ENCODE measurements at places on chromosomes 6 and 20. TPM values are rescaled to one million over a fixed set of nuclear protein-coding genes. Genes with fewer than 3 reads are reported as not detected.

DNA sequence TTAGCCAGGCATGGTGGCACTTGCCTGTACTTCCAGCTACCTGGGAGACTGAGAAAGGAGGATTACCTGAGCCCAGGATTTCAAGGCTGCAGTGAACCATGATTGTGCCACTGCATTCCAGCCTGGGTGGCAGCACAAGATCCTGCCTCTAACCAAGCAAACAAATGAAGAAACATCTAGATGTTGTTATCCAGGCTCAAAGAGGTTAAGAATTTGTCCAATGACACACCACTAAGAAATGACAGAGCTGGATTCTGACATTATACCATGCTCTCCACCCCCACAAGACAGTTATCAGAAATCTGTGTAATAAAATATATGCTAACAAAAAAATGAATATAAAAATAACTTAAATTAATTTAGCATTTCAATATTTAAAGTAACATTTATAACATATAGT lies 925.5 kb upstream of the SLC35B3 start:
- H3K4me3 ChIP-seq: no peak overlapping the region
- H3K27me3 ChIP-seq: no peaks in the 10 kb centered on the region
- no peak overlapping the region for H3K27ac ChIP-seq
- DNase-seq: no peak
- no peaks in the 10 kb centered on the region for H3K4me1 ChIP-seq

Gene RAB44
- total RNA-seq: 0.11 TPM

Gene DDAH2
- 62.2 TPM for total RNA-seq

Gene BMP6
- 1.2 TPM for total RNA-seq

- H3K4me3 ChIP-seq: no peak overlapping the region
- peaks cover 84% of the 10 kb centered on the region for H3K36me3 ChIP-seq
- no peak overlapping the region for H3K27ac ChIP-seq
- DNase-seq: no peak
- H3K27me3 ChIP-seq: no peaks in the 10 kb centered on the region
Measured at GRCh38 chr6:161115468-161115867, 123.9 kb downstream of the MAP3K4 start.

Gene LY6G6F
- total RNA-seq: not detected

DNA sequence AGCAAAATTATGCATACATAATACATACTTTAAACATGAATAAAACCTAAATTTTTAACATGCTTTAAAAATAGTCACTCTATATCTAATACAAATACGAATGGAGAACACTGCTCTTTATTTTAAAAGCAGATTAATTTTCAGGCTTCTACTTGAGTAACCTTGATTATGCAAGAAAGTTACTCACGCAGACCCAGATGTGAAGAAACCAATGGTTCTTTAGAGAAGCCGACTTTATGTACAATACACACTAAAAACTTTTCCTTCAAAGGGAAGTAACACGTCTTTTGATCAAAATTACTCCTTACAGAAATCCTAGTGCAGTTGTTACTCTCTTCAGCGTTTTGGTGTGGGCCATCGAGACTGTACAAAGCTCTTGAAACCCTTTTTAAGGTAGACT lies 136.9 kb upstream of the SLC22A16 start:
- no peak for DNase-seq
- peaks cover 42% of the 10 kb centered on the region for H3K4me1 ChIP-seq
- peak overlapping the region; percentile 39 for H3K27ac ChIP-seq

Gene TLDC2
- 0.17 TPM for total RNA-seq

Gene EYA4
- 0.32 TPM for total RNA-seq

DNA sequence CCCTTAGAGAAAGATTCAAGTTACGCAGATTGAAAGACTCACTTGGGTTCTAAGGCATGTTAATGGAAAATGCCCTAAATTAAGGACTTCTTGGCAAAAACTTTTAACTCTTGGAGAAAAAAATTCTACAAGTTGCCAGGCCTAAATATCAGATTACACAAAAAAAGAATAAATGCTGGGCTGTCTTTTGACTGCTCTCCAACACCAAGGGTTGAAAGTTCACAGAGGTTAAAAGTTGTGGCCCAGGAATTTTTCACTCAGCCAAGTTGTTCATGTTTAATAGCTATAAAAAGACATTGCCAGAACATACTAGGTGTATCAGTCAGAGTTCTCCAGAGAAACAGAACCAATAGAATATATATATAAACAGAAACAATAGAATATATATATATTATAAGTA lies 268.4 kb upstream of the PRND start:
- H3K36me3 ChIP-seq: peaks cover 9% of the 10 kb centered on the region
- no peak overlapping the region for H3K4me3 ChIP-seq
- H3K27me3 ChIP-seq: no peaks in the 10 kb centered on the region
- peaks cover 21% of the 10 kb centered on the region for H3K4me1 ChIP-seq
- DNase-seq: no peak

DNA sequence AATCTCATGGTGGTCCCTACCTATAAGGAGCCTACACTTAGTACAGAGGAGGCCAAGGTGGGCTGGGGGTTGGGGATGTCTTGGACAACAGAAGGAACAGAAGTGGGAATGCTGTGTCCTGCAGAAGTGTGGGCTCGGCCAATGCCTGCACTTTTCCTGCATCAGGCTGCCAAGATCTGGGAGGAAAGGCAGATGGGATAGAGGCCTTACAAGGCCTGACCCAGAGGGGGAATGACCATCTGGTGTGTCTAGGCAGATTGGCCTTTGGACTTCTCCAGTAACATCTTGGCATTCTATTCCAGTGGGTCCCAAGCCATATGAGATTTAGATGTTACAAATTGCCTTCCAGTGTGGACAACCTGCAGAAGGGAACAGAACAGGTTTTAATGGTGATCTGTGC lies 124.7 kb upstream of the GPR6 start:
- H3K27ac ChIP-seq: no peak overlapping the region
- no peaks in the 10 kb centered on the region for H3K27me3 ChIP-seq
- H3K36me3 ChIP-seq: peaks cover 6% of the 10 kb centered on the region
- no peak for DNase-seq
- peaks cover 9% of the 10 kb centered on the region for H3K4me1 ChIP-seq

Gene SYCP2
- 0.69 TPM for total RNA-seq

GRCh38 chr20:2680046-2680445 lies 12.5 kb upstream of the EBF4 start:
- H3K4me1 ChIP-seq: no peaks in the 10 kb centered on the region
- no peak for DNase-seq
- no peaks in the 10 kb centered on the region for H3K36me3 ChIP-seq

DNA sequence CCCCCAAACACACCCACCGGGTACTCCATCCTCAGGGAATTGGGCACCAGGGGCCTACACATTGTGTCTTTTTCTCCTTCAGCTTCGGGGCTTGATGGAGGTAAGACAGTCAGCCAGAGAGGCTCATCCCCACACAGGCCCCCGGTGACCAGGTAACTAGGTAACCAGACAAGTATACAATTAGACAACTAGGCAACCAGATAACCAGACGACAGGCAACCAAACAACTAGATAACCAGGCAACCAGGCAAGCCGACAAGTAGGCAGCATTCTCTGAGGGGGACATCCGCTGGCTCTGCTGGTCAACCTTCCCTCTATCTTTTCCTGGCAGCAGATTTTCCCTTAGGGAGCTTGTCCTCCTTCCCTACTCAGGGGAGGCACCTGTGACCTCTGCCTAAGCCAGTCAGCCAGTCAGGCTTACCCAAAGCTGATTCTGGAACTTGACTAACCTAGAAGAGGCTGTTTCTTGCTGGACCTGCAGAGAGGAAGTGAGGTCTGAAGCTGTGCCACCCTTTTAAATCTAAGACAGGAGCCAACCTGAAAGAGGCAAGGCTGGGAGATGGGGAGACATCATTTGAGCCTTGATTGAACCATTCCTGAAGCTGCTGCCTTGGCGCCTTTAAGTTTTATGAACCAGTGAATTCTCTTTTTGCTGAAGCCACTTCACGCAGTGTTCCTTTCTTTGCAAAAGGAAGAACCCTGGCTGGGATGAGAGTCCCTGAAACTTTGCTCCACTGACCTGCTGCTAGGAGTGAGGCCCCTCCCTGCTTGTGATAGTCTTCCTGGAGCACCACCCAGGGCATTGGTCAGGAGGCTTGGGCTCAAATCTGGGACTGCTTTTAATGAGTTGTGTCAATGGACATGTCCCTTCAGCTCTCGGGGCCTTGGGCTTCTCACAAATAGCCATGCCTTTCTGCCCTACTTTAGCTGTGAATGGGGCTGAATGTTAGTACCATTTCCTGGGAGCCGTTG lies 96.4 kb upstream of the RNF24 start:
- no peaks in the 10 kb centered on the region for H3K27me3 ChIP-seq
- H3K36me3 ChIP-seq: no peaks in the 10 kb centered on the region
- no peak for DNase-seq
- no peak overlapping the region for H3K27ac ChIP-seq
- H3K4me3 ChIP-seq: no peak overlapping the region
- H3K4me1 ChIP-seq: peaks cover 24% of the 10 kb centered on the region

- H3K4me1 ChIP-seq: peaks cover 24% of the 10 kb centered on the region
- H3K27ac ChIP-seq: no peak overlapping the region
- peaks cover 3% of the 10 kb centered on the region for H3K36me3 ChIP-seq
Measured at GRCh38 chr6:17700421-17701416, 6.0 kb downstream of the NUP153 start.

DNA sequence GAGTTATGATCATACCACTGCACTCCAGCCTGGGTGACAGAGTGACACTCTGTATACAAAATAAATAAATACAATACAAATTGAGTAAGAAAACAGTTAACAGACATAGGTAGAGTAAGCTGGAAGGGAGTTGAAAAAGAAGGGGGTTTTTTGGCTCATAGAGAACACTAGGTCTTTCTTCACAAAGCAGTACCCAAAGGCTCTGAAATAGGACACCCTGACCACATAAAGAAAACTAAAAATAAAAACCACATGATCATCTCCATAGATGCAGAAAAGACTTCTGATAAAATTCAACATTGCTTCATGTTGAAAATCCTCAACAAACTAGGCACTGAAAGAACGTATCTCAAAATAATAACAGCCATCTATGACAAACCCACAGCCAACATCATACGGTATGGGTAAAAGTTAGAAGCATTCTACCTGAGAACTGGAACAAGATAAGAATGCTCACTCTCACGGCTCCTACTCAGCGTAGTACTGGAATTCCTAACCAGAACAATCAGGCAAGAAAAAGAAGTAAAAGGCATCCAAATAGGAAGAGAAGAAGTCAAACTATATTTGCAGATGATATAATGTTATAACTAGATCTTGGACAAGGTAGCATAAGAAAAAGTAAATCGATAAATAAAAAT lies 48.6 kb downstream of the TOMM6 start:
- no peak for DNase-seq
- H3K27ac ChIP-seq: no peak overlapping the region
- H3K4me3 ChIP-seq: no peak overlapping the region
- no peaks in the 10 kb centered on the region for H3K36me3 ChIP-seq

DNA sequence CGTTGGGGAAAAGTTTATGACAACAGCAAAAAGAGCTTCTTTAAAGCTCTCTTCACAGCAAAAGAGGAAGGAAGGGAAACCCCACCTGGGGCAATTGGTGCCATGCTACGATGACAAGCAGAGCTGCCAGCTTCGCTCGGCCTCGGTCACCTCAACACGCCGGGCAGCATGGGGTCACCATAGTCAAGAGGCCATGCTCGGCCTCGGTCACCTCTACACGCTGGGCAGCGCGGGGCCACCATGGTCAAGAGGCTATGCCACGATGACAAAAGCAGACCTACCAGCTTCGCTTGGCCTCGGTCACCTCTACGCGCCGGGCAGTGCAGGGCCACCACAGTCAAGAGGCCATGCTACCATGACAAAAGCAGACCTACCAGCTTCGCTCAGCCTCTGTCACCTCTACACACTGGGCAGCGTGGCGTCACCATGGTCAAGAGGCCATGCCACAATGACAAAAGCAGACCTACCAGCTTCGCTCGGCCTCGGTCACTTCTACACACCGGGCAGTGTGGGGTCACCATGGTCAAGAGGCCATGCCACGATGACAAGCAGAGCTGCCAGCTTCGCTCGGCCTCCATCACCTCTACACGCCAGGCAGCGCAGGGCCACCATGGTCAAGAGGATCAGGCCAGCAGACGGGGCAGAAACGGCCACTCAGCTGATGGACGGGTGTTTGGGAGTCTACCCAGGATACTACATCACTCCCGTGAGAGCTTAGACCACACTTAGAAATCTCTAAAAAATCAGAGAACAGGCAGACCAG lies 12.1 kb downstream of the APMAP start:
- H3K4me3 ChIP-seq: no peak overlapping the region
- DNase-seq: no peak
- H3K4me1 ChIP-seq: no peaks in the 10 kb centered on the region

Gene FNDC1
- 0.34 TPM for total RNA-seq

- H3K36me3 ChIP-seq: peaks cover 8% of the 10 kb centered on the region
- no peaks in the 10 kb centered on the region for H3K4me1 ChIP-seq
- DNase-seq: no peak
- peaks cover 10% of the 10 kb centered on the region for H3K27me3 ChIP-seq
Measured at GRCh38 chr6:41257369-41258195, 28.9 kb downstream of the TREM1 start.

DNA sequence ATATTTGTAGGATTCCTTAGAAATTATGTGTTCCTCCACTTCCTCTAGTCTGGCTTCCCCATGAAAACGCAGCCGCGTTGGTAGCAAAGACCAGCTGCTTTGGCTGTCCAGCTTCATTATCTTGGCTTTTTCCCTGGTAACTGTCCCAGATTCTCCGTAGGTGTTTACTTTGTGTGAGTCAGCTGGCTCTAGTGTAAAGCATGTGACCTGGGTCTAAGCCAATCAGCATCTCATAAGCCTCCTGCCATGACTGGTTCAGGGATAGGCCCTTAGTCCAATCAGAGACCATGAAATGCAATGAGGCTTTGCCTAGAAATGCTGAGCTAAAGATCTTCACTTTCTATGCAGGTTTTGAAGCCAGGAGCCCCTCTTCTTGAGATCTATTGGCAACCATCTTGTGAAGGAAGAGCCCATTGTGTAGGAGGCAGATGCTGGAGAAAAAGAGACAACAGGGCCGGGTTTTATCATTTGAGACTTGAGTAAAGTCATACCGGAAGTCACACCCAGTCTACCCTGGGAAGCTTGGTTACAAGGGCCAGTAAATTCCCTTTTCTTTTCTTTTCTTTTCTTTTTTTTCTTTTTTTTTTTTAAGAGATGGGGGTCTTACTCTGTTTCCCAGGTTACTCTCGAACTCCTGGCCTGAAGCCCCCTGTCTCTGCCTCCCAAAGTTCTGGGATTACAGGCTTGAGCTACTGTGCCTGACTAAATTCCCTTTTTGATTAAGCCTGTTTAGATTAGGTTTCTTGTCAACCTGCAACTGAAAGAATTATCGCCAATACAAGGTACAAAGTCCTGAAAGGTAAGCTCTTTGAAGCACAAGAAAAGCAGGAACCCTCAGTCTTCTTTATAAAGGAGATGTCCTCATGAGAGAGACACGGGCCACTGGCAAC lies 256.5 kb upstream of the RREB1 start:
- no peak for DNase-seq
- no peak overlapping the region for H3K4me3 ChIP-seq
- H3K27me3 ChIP-seq: no peaks in the 10 kb centered on the region
- H3K36me3 ChIP-seq: no peaks in the 10 kb centered on the region

Gene HLA-DOA
- total RNA-seq: 13.6 TPM

GRCh38 chr20:17896193-17896723 lies 72.3 kb downstream of the SNX5 start:
- H3K36me3 ChIP-seq: no peaks in the 10 kb centered on the region
- peak overlapping the region; percentile 89 for H3K27ac ChIP-seq
- no peaks in the 10 kb centered on the region for H3K27me3 ChIP-seq
- no peak for DNase-seq
- H3K4me1 ChIP-seq: peaks cover 28% of the 10 kb centered on the region
